ENCODE measurements at places on chromosomes 16 and 17.
A peak's percentile ranks its signal among the peaks of the same experiment; 100 is the strongest.

DNA sequence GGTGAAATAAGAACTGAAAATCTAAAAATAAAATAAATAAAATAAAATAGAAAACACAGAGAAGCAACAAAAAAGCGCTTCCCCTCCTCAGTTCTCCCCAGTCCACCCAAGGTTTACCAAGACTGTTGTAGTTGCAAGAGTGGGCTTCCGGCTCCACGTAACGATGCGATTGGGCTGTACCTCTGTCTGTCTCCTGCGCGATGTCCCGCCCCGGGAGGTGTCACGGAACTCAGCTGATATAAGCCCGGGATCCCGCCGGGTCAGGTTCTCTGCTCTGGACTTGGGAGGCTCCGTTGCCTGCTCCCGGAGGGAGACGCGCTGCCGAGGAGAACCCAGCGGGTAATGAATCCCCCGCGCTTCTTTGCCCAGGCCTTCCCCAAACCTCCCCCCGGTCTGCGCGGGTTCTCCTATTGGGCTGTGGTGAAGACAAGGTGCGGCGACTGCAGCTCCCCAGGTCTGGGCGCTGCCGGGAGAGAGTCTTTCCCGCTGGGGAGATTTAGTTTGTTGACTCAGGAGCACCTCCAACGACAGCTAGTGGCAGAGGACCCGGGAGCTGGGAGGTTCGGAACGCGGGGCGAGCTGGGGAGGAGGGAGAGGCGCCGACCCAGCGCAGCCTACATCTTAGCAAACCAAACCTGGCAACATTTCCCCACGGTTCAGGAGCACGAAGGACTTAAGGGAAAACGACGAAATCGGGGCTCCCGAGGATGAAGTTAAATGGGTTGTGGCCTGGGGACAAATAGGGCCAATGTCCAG lies at the start of gene SLFN5:
Gene SLFN5, plus strand, starts transcription at position 268 of the 756 bp plus-strand sequence. CDS start 15,619 bp downstream, outside the sequence.
- peak; percentile 96 for DNase-seq

DNA sequence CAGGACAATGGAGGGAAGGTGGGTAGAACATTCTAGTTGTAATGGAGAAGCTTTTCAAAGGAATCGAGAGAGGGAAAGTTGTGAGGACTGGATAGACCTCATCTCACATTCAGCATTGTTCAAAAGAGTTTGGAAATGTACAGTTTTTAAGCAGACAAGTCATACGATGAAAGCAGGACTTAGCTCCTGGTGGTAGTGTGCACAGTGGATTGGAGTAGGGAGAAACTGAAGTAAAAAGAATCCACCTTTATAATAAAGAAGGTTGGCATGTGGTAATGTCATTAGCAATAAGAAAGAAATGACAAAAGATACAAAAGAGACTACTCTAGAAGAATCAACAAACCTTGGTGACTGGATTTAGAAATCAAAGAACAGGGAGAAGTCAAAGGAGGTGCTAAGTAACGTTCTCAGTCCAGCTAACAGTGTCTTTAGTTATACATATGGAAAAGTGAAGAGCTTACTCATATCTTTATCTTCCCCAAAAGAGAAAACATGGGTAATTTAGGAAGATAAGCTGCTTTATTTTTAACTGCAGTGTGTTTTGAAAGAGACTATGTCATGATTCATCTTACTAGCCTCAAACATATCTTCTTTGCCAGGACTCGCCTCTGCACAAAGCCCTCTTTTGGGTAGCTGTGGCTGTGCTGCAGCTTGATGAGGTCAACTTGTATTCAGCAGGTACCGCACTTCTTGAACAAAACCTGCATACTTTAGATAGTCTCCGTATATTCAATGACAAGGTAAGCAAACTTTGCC lies 18.7 kb upstream of the EVI2A start:
- no peak for DNase-seq

GRCh38 chr16:84357191-84357651 lies 11.1 kb upstream of the ATP2C2 start:
- no peak for DNase-seq

- no peak for DNase-seq
These were observed 19.8 kb downstream of the B9D1 start for GRCh38 chr17:19342611-19343255.

DNA sequence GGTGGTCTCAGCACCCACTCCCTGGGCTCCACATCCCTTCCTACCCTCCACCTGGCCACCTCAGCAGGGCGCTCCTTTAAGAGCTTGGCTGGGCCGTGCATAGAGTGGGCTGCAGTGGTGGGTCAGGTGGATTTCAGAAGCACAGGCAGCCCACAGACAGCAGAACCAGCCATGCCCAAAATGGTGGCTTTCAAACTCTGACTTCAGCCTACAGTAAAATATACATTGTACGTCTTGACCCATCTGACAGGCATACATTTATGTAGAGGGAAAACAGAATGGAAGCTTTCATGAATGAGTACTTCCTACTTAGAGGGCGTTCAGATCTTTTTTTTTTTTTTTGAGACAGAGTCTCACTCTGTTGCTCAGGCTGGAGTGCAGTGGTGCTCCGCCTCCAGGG lies 26.0 kb upstream of the LASP1NB start:
- DNase-seq = no peak

DNA sequence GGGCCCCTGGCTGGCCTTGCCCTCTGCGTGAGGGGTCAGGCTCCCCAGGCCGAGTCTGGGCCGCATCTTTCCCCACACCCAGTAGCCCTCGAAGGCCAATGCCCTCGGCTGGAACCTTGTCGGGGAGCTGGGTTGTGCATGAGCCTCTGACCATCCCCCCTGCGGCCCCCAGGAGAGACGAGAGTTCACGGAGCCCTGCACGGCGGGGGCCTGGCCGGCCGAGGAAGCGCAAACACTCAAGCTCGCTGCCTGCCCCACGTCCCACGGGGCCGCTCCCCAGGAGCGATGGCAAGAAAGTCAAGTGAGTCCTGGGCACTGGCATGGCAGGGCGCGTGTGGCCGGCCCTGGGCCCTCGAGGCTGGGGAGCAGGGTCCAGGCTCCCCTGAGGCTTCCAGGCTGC lies 57.3 kb downstream of the BAHCC1 start:
- no peak for DNase-seq

DNA sequence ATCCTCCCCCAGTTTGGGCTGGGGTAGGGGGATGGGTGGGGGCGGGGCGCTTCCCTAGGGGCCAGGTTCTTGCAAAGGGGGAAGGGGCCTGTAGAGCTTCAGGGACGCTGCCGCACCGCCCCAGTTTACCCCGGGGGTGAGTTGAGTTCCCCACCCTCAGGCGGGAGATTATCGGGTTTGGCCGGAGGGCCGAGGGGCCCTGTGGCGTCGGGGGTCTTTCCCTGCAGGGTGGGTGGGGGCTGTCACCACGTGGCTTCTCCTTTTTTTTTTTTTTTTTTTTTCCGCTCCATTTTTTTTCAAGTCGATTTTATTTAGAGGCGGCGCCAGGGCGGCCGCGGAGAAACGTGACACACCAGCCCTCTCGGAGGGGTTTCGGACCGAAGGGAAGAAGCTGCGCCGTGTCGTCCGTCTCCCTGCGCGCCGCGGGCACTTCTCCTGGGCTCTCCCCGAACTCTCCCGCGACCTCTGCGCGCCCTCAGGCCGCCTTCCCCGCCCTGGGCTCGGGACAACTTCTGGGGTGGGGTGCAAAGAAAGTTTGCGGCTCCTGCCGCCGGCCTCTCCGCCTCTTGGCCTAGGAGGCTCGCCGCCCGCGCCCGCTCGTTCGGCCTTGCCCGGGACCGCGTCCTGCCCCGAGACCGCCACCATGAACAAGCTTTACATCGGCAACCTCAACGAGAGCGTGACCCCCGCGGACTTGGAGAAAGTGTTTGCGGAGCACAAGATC lies at the start of gene IGF2BP1:
Gene IGF2BP1, plus strand, starts transcription at position 283 of the 724 bp plus-strand sequence. Its CDS starts 361 bp downstream, at position 644.
- peak; percentile 49 for DNase-seq

DNA sequence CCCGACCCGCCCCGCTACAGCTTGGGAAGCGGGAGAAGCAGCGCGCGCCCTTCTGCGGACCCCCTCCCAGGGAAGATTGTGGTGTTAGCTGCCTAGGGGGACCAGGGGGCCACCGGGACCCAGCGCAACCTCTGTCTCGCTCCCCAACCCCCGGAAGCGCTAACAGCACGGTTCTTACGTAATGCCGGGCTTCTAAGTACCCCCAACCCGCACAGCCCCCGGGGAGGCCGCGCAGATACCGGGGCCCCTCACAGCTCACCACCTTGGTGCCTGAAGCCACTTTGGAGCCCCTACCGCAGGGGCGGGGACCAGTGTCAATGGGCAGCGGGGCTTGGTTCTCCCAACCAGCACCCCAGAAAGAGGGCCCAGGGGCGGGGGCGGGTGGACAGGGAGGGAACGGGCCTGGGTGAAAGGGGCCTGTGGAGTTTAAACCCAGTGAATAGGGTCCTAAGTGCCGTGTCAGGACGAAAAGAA lies 348 bp downstream of the MPP2 start:
- DNase-seq = no peak

GRCh38 chr17:10812674-10813073 lies 8.8 kb upstream of the TMEM238L start:
- DNase-seq = no peak

DNA sequence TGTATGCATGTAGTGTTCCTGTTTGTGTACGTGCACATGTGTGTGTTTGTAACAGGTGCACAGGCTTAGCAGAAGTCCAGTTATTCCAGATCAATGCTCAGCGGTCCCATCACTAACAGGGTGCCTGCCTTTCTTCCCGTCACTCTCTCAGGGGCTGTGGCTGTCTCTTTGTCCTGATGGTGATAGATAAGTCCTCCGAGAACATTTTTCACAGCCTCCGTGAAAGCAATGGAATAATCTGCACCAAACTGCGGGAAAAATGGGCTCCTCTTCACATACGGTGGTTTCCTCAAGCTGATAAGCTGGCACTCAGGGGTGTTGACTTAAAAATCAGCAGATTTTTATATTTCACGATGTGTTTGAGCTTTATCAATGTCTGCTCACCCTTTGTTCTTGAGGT lies 342.3 kb downstream of the TMEM114 start:
- no peak for DNase-seq

- DNase-seq = peak; percentile 49
These were observed 15.6 kb downstream of the MOSMO start for GRCh38 chr16:22023505-22023904.

GRCh38 chr16:10616756-10617640 lies 36.6 kb upstream of the EMP2 start:
- no peak for DNase-seq

- DNase-seq = no peak
These were observed 2.4 kb downstream of the SLC16A13 start for GRCh38 chr17:7038025-7038862.

DNA sequence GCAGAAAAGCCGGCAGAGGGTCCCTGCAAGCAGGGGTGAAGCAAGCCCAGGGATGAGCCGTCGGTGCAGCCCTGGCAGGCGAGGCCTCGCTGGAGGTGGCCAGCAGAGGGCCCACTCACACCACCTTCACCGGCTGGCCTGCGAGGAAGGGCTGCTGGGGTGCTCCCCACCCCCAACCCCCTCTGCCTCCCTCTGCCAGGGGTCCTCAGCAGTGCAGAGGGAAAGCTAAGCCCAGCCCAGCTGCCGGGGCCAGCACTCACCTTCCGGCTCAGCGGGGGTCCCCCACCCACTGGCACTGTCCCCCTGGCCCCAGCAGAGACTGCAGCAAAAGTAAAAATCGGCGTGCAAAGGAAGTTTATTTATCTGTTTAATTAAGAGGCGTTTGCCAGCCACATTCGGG lies 113.4 kb downstream of the ENGASE start:
- peak; percentile 71 for DNase-seq

GRCh38 chr16:74735162-74735452 lies 34.4 kb upstream of the MLKL start:
- no peak for DNase-seq

GRCh38 chr17:6995500-6996255 lies at the start of gene ALOX12:
ALOX12 (plus strand) TSS chr17:6996049; CDS start chr17:6996118, 69 bp downstream.
- no peak for DNase-seq

DNA sequence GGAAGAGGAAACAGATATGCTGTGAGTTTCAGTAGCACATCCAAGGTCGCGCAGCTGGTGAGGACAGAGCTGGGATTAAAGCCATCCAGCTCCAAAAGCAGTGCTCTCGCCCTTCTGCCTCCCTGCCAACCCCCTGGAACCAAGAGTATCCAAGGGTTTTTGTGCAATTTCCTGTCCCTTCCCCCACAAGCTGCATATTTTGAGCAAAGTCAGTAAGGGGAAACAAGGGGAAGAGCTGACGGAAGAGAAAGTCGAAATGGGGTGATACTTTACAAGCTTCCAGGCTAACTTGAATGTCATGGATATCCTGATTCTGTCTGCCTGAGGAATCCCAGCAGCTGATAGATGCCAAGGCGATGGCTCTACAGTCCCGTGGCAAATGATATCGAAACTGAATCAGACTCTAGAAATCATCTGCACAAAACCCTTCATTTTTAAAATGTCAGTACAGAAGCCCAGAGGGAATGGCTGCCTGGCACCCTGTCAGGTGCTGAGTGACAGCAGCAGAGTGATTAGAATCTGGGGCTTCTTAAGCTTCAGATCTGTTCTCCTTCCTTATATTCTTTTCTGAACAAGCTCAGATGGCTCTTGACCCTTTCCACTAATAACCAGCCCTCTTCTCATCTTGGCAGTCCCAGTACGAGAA lies 42.9 kb upstream of the TEKT3 start:
- no peak for DNase-seq

DNA sequence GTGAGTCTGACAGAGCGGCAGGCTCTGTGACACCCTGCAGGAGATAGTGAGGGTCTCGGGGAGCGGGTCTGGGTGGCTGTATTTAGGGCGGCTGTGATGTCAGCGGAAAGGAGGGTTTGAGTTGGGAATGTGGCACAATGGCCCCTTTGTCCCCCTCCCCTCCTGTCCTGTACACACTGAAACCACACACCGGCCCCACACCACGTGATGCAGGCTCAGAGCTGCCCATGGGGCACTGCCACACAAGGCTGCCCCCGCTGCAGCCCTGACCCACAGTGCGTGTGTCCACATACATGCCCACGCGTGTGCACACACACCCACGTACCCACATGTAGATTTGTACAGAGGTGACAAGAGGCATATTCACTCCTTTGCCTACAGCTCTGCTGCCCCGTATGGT lies 15.3 kb downstream of the SGCA start:
- no peak for DNase-seq

DNA sequence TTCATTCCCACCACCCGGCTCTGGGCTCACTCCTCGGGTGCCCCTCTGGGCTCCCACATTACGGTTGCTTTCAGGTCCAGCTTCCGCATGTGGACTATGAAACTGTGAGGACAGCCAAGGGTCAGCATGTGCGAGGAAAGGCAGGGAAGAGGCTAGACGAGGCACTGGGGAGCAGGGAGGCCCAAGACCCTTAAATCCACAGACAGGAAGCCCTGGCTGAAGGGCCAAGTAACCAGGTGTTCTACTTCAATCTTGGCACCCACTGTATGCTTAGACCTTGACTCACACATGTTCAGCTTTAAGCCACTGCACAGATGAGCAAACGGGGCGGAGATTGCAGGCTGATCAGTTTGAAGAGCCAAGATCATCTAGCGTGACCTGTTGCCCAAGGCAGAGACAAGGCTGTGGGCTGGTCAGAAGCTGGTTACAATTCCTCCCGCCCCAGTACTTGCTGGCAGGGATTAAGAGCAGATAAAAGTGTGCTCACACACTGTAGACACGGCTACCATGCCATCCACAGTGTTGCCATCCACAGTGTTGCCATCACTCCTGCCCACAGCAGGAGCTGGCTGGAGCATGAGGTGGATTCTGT lies at the start of gene CES4A:
Gene CES4A, plus strand, starts transcription at position 393 of the 592 bp plus-strand sequence. Its CDS starts 184 bp downstream, at position 577.
- no peak for DNase-seq

- DNase-seq = no peak
These were observed 102.5 kb upstream of the CDH5 start for GRCh38 chr16:66263973-66264310.
